Frontal cortex (tissue), 4 donors: ENCODE measurements at places on chromosomes 2 and 18. TPM values are rescaled to one million over a fixed set of nuclear protein-coding genes. Genes with fewer than 3 reads are reported as not detected.
A peak's percentile ranks its signal among the peaks of the same experiment; 100 is the strongest.

The TMEM182 gene
- total RNA-seq = 2.0 TPM

The LRRC30 gene
- not detected for total RNA-seq

The FEV gene
- not detected for total RNA-seq

The TTC39C gene
- 54.2 TPM for total RNA-seq

The GALNT3 gene
- total RNA-seq = 3.7 TPM

The ATL2 gene
- total RNA-seq = 102 TPM

The PROKR1 gene
- total RNA-seq = 0.82 TPM

DNA sequence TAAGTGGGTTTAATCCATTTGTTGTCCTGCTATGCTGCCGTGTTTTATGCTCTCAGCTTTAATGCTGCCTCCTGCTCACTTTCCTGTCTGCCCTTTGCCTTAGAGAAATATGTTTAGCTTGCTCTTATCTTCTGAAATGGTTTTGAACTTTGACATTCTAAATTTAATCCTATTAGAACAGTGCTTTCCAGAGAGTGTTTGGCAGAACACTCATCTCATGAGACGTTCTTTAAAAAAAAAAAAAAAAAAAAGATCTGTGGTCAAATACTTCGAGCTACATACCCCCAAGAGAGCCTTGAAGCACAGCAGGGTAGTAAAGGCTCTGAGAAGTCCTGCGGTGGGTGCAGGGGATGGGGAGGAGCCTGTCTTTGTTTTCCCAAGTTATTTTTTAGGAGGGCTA, 161.3 kb downstream of the SPP2 start:
- DNase-seq = no peak

- DNase-seq = no peak
Measured at GRCh38 chr2:200787351-200788120, 24.2 kb upstream of the BZW1 start.

GRCh38 chr2:111652038-111652437, 232.0 kb downstream of the ANAPC1 start:
- no peak for DNase-seq

GRCh38 chr2:54103454-54104314, 11.7 kb upstream of the ACYP2 start:
- no peak for DNase-seq

DNA sequence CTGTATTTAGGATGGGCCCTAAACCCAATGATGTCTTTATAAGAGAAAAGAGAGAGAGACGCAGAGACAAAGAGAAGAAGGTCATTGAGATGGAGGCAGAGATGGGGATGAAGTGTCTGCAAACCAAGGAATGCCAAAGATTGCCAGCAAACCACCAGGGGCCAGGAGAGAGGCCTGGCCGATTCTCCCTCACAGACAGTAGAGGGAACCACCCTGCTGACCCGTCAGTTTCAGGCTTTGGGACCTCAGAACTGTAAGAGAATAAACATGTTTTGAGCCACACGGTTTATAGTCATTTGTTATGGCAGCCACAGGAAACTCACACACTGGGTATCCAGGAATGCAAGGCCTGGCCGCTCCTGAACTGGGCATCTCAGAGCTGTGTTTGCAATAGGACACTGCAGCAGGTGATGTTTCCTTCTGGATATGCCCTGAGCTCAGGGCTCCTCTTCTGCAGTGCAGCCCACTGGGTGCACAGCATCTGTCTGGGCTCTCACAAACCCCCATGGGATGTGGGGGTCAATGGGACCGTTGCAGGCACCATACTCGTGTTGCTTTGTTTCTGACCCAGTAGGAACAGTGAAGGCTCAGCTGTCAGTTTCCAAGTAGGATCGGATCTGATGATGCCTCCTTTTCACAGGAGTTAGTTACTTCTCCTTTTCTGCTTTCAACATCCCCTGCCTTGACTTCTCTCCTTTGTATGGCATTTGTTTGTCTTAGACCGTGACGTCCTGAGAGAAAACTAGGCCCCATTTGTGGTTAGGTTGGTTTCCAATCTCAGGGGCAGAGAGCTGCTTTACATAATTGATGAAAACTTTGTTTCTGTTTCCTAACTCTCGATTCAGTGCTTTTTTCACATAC, 20.8 kb downstream of the PTPN18 start:
- no peak for DNase-seq

DNA sequence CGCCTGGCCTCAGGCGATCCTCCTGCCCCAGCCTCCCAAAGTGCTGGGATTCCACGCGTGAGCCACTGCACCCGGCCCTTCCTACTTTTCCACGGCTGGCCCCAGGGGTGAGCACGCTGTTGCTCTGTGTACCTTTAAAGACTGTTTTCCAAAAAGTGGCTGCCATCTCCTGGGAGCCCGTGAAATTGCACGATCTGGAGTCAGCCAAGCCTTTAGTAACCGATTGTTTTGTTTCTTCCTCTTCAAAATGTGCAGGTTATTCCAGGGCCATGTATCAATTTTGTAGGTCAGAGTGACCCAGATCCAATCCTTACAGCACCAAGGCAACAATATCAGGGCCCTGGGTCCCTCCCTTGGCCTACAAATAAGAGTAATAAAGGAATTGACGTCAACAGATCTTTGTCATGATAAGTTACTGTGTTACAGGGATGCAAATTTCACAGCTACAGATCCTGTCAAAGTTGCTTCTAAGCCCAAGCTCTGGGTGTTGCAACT, 135.6 kb upstream of the ZNF236 start:
- DNase-seq = peak; percentile 38

DNA sequence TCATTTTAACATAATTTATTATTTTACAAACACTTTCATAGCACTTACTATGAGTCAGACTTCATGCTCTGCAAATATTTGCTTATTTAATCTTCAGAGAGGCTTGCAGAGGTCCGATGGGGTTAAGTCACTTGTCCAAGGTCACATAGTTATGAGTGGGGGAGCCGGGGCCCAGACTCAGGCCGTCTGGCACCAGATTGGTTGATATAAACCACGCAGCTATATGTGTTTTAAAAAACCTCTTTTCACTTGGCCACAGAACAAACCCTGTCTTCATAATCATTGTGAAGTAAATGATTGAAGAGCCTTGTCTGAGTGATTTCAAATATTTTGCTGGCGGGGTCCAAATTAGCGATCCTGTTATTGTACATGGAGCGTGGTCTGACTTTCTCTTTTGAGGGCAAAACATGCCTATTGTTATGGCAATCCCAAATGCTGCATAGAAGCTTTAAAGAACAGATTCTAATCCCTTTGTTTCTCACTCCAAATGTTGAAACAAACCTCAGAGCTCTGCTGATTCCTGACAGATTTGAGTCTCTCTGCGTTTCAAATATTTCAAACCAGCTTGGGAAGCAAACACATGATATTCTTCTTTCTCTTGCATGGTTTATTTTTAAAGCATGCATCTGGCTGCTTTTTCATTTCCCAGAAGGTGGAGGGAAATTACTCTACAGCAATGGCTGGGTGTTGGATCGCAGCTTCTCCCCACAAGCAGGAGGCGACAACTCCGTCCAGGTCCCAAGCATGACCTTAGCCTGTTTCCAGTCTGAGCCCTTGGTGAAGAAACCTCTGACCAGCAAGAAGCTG, 142.4 kb downstream of the DDX1 start:
- no peak for DNase-seq
